ENCODE measurements at places on chromosomes 16 and 17.

GRCh38 chr17:9451934-9452333 is 123.7 kb downstream of the STX8 start:
- DNase-seq, result no peak

DNA sequence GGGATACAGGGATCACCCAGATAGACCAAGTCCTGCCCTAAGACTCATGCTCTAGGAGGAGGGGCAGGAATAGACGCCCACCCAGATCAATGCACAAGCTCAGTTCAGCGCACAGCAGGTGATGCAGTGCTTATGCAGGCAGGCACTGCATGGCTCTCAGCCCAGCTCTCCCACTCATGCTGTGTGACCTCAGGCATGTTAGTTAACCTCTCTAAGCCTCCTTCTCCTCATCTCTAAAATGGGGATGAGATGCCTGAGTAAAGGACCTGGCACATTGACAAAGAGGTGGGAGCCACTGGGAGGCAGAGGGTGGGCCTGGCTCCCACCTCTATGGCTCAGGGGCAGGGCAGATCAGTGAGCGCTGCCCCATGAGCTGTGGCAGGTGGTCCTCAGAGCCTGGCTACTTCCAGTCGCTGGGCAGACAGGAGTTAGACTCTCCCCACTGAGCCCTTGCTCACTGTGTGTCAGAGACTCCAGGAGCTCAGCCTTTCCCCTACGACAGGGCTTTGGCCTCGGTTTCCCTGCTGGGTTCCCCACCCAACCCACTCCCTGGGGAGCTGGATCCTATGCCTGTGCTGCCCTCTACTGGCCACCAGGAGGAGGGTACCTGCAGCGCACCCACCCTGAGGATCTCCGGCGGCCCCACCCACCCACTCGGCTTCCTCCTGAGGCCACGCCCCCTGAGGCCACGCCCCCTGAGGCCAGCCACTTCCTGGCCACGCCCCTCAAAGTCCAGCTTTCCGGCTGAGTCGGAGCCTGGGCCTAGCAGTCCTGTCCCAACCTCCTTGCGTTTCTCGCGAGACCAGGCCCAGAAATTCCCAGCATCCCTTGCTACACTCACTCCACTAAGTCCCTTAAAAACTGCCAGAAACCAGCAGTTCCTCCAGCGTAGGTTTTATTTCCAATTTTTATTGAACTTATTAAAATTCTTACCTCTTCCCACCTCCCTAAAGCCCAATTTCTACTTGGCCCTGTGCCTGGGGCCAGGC is 196.1 kb downstream of the GSG1L start:
- DNase-seq, result no peak

DNA sequence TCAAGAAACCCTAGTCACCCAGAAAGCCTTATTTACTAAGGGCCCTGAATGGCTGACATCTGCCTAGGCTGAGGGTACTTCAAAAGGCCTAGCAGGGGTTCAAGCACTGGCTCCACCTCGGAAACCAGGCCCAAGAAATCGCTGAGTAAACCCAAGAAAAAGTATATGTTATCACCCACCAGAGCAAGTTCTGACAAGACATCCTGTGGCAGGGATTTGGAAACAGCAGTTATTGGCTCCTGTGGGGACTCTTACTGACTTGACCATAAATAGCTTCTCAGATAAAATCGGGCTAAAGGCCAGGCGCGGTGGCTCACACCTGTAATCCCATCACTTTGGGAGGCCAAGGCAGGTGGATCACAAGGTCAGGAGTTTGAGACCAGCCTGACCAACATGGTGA is 12.2 kb downstream of the ATP6V0D1 start:
- no peak for DNase-seq

DNA sequence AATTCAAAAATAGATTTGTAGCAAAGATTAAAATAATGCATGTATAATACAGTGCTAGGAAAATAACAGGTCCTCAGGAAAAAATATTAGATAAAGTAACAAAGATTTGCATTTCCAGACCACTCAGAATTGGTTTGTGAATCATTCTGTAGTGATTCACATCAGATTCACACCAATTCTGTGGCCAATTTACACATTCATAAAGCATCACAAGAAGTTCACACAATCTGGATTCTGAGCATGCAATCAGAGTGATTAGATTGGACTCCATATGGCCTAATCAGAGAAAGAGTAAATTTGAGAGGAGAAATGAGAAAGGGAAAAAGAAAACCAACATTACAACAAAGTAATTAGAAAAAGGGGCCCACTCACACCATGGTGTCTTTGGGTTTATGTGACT is 36.0 kb upstream of the SLC47A1 start:
- DNase-seq, result no peak

GRCh38 chr17:44556166-44556831 is 985 bp upstream of the FZD2 start:
- peak; percentile 9 for DNase-seq

GRCh38 chr16:84294531-84295142 is at the start of gene WFDC1:
Gene WFDC1, plus strand, starts transcription at chr16:84294878. Its CDS starts 94 bp downstream, at chr16:84294972.
- no peak for DNase-seq

DNA sequence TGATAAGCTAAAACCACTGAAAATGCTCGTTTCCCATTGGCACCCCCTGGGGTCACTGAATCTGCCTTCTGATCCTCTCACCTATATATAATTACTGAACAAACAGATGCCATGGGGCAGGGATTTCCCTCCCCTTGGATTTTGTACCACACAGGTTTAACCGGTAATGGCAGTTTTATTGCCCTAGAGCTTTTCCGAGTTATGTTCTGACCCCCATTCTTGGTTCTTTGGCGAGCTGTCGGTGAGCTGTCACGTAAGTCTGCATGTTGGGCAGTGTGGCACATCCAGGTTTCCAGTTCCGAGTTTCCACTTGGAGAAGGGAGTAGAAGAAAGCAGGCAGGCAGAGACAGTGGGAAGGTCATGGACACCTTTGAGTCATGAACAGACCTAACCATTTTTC is 7.1 kb downstream of the TMEM97 start:
- DNase-seq, result peak; percentile 77

GRCh38 chr16:74984194-74984528 is 762 bp downstream of the WDR59 start:
- no peak for DNase-seq

GRCh38 chr16:57479976-57480753 is 6.1 kb downstream of the DOK4 start:
- no peak for DNase-seq

DNA sequence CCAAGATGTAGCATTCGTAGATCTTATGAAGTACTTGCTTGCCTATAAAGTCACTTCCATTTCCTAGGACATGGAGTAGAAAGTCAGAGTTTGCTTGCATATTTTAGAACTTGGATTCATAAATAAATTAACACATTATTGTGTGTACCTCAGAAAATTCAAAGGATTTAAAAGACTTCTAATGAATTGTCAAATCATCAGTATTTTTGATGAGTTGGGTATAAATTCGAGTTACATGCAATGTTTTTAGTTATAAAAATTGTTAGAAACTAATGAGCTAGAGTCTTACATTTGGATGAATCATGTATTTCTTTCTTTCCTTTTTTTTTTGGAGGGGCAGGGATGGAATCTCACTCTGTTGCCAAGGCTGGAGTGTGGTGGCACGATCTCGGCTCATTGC is 156.9 kb upstream of the KCNJ16 start:
- no peak for DNase-seq

DNA sequence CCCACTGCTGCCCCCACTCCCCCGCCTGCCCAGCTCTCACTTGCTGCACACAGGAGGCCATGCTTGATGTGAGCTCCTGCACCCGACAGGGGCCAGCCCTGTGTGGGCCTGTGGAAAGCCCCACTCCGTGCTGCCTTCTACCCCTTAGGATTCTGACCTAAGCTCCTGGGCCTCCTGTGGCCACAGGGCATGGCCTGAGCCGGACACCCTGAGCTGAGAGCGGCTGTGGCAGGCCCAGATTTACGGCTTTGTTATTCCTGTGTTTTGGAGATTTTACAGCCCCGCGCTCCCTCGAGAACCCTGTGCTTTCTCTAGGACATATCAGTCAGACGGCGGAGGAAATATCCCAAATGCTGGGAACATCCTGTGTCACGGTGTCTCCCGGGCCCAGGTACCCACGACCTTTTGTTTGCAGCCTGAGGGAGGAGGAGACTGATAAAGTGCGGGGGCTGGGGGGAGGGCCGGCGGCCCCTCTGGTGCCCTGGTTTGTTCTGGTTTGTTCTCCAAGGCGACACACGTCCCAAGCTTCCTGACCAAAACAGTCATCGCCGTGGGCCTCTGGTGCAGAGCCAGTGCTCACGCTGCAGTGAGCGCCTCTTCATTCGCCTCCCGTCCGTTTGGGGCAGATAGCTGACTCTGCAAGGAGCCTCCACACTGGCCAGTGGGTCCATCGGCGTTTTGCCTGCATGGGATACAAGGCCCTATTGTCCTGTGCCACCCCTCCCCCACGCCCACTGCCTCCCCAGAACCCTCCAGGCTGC is 363.4 kb downstream of the C16orf95 start:
- DNase-seq, result no peak

GRCh38 chr17:61409301-61410112 is 9.9 kb downstream of the TBX2 start:
- no peak for DNase-seq

- no peak for DNase-seq
These were observed 4.7 kb downstream of the OTOP2 start for GRCh38 chr17:74928786-74929185.

GRCh38 chr17:59632398-59632797 is 12.7 kb downstream of the CLTC start:
- no peak for DNase-seq
